Left lung (tissue), 14 donors: ENCODE measurements at places on chromosomes 4 and X. TPM values are rescaled to one million over a fixed set of nuclear protein-coding genes. Genes with fewer than 3 reads are reported as not detected.

Gene PPBP
- total RNA-seq = 10.4 TPM

Gene SLC35A2
- 39.4 TPM for total RNA-seq

Gene TBX22
- total RNA-seq = not detected

Gene PLAC8
- 20.1 TPM for total RNA-seq

Gene MAGEA11
- not detected for total RNA-seq

Gene CYLC1
- not detected for total RNA-seq

Gene MAGEC1
- not detected for total RNA-seq
